ENCODE measurements at places on chromosomes 2 and 18.
A peak's percentile ranks its signal among the peaks of the same experiment; 100 is the strongest.

- no peak for DNase-seq
Observed at GRCh38 chr2:173238385-173238784, 116.3 kb upstream of the CDCA7 start.

DNA sequence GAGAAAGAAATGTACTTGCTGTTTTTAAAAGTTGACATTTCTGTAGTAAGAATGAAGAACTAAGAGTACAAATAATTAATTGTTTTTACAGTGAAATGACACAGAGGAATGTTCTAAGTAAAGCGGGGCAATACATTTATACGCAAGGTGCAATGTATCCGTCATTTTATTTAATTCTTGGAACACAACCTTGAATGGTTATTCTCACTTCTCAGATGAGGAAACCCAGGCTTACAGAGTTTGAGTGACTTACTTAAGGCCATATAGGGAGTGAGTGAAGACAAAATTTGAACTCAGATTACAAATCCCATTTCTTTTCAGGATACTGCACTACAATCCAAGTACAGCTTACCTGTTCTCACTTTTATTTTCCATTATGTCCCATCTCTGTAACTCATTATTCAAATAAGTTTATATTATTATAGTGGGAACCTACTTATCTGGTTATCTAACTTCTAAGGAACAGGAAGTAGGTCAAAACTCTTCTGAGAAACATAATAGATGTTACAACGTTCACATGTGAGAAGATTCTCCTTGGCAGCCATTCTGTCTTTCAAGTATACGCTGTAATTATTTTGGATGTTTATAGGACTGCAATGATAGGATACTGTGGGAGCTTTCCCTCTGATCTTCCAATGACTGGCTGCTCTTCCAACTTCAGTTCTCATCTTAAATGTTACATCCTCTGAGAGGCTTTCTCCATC is 12.3 kb upstream of the STK17B start:
- no peak for DNase-seq

- no peak for DNase-seq
Observed at GRCh38 chr18:79778291-79778791, 19.4 kb upstream of the KCNG2 start.

DNA sequence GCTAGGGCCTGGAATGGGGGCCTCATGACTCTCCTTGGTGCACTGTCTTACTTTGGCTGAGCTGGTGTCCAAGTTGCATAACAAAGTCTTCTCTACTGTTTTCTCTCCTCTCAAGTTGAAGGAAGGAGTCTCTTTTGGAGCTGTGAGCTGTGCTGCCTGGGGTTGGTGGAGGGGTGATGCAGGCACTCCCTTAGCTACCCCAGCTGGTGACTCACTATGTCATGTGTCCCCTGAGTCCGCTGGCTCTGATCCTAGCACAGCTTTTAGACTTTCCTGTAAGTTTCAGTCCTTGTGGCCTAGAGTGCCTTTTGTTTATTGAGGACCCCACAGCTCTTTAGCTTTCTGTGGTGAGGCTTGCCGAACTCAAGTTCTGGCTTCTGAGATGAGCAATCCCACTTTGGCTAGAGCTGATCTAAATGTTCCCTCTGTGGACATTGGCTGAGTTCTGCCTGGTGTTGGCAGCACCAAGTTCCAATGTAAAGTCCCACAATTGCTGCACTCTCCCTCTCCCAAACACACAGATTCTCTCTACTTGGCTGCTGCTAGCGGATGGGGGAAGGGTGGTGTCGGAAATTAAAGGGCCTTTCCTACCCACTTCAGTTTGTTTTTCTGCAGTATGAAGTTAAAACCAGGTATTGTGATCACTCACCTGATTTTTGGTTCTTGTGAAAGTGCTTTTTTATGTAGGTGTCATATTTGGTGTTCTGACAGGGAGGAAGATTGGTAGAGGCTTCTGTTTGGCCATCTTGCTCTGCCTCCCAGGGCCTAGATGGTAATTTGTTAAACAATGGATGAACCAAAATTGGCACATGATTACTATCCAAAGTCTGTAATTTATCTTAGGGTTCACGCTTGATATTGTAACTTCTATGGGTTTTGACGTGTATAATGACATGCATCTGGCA is 83.2 kb downstream of the COMMD1 start:
- DNase-seq, result no peak

DNA sequence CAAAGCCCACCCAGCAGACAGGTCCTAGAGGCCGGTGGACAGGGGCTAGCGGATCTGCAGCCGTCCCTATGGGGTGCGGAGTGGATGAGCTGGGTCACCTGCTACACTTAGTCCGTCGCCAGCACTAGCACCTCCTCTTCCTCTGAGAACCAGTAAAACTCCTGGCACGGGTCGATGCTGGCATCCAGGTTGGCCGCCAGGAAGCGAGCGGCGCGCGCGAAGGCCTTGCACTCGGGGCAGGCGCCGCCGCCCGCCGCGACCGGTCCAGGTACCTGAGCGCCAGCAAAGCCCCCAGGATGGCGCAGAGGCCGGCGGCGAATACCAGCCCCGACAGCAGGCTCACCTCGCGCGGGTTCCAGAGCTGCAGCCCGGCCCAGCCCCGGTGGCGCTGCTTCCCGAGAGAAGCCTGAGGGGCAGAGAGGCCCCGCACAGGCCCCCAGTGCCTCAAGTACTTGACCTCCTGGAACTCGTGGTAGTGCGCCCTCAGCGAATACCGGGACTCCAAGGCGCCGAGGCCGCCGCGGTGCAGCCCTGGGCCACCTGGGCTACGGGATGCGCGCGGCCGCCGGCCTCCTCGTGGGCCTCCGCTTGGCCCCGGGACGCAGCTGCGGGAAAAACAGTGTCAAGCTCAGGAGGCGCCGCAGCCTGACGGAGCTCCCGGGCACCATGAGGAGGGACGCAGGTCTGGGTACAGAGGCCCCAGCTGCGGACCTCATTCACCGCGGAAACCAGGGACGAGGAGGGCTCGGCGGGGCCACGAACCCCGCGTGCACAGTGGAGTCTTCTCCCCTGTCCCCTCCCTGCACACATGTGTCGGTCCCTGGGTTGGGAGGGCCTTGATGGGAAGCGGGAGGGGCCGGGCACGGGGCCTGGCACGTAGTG is 27.5 kb upstream of the ALPP start:
- DNase-seq, result peak; percentile 12

DNA sequence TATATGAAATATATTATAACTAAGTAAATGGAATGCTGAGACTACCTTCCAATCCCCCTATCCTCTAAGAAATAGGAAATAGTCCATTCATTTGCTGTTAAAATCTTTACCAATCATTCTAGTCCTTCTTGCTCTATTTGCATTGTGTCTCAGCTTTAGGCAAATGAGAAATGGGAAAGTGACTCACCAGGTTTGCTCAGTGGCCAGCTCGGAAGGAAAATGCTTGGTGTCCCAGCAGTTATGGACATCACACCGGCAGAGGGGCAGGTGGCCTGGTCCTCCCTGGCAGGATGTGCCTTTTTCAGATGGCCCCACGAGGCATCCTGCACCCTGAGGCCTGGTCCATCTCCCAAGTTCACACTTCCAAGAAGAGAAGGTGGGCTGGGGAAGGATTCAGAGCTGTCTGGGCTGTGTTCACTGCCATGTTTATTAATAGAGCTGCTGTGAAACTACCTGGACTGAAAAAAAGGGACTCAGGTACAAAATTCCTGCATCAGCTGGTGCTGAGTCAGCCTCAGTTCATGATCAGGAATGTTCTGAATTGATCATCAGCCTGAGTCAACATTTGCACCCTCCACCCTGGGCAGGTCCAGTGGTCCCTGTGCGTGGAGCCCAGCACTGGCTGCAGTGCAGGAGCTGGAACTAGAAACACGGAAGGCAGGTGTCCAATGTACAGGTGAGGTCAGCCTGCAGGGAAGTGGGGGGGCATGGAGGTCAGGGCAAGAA is 60.1 kb upstream of the ARL4C start:
- DNase-seq, result no peak

- DNase-seq, result no peak
Observed at GRCh38 chr2:52428224-52428623, 1339.4 kb upstream of the CHAC2 start.

GRCh38 chr2:54239427-54239826 is 16.6 kb downstream of the TSPYL6 start:
- no peak for DNase-seq

DNA sequence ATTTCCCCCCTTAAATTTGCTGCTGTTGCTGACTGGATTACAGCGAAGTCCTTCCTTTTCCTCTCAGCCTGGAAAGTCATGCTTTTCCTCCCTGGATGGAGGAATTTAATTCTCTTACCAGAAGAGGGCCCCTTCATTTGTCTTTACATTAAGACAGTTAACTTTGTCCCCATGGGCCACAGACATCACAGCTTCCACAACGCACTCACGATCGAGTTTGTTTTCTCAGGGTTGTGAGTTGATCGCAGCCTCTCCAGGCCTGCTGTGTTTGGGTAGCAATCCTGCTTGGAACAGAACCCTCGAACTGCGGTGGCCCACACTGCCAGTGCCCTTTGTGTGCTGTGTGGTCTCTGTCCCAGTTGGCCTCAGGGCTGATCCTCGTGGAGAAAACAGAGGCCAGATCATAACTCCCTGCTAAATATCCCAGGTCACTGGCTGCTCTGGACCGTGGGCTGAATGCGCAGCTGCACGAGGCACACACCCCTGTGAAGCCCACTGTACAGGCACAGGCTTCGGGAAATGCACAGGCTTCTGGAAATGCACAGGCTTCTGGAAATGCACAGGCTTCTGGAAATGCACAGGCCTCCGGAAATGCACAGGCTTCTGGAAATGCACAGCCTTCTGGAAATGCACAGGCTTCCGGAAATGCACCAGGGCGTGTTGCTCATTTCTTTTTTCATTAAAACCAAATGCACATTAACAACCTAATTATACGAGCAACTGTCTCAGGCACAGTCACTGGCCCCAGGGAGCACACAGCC is 2.2 kb upstream of the PDIA6 start:
- no peak for DNase-seq
